ENCODE measurements at places on chromosomes 4 and X.

DNA sequence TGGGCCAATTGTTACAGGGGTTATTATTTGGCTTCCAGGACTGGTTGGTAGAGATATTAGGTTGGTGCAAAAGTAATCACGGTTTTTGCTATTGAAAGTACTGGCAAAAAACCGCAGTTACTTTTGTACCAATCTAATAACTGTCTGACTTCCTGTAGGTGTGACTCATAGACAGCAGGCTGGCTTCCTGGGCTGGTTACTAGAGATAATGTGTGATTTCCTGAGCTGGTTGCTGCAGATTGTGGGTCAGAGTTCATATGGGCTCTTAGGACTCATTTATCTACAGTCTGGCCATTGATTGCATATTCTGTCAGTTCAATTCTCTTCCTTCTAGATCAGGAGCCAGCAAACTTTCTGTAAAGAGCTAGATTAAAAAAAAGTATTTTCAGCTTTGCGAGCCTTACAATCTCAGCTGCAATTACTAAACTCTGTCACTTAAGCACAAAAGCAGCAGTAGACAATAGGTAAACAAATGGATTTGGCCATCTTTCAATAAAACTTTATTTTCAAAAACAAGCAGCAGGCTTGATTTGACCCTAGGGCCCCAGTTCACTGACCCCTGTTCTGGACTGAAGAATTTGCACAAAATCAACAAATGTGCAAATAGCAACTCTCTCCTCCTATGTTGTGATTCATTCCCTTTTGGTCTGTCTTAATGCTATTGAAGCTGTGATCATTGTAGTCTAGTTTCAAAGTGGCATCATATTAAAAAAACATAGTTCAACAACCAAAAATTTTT is 50.8 kb upstream of the BOD1L1 start:
- no peak for DNase-seq

- no peak for DNase-seq
These were observed 387.9 kb upstream of the RPS6KA3 start for GRCh38 chrX:20654596-20655106.

- DNase-seq, result no peak
These were observed 72.2 kb downstream of the ATP10D start for GRCh38 chr4:47557255-47557654.

- DNase-seq, result no peak
These were observed 305.4 kb downstream of the PCDH18 start for GRCh38 chr4:137226900-137227299.

- DNase-seq, result no peak
These were observed 4.1 kb downstream of the MTTP start for GRCh38 chr4:99578714-99579113.

GRCh38 chr4:124887739-124888138 is 175.2 kb upstream of the ANKRD50 start:
- no peak for DNase-seq

DNA sequence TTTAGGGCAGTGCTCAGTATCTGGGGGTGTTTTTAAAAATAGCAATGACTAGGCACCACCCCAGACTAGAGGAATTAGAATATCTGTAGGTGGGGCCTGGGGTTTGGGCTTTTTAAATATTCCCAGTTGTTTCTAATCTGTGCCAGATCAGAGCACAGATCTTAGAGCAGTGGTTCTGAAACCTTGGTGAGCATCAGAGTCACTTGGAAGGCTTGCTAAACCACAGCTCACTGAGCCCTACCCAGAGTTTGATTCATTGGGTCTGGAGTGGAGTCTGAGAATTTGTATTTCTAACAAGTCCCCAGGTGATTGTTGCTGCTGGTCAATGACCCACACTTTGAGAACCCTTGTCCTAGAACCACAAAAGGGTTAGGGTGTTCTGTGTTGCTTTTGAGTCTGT is 16.7 kb downstream of the HADH start:
- DNase-seq, result no peak

- DNase-seq, result no peak
These were observed 1.2 kb downstream of the GABRB1 start for GRCh38 chr4:47032405-47033106.

GRCh38 chrX:53188763-53189162 is 36.2 kb downstream of the KDM5C start:
- DNase-seq, result no peak

- DNase-seq, result no peak
These were observed 74.8 kb downstream of the WWC2 start for GRCh38 chr4:183173580-183174526.

GRCh38 chrX:42237956-42238355 is 314.6 kb upstream of the CASK start:
- no peak for DNase-seq

GRCh38 chr4:70915036-70915815 is 13.1 kb downstream of the MOB1B start:
- no peak for DNase-seq

GRCh38 chrX:19178402-19178801 is 56.1 kb upstream of the ADGRG2 start:
- DNase-seq, result no peak

GRCh38 chr4:94961420-94961819 is 203.7 kb downstream of the BMPR1B start:
- no peak for DNase-seq

- no peak for DNase-seq
These were observed 1.4 kb upstream of the CRMP1 start for GRCh38 chr4:5894266-5894665.

GRCh38 chr4:7571701-7572100 is 137.0 kb upstream of the PSAPL1 start:
- no peak for DNase-seq

DNA sequence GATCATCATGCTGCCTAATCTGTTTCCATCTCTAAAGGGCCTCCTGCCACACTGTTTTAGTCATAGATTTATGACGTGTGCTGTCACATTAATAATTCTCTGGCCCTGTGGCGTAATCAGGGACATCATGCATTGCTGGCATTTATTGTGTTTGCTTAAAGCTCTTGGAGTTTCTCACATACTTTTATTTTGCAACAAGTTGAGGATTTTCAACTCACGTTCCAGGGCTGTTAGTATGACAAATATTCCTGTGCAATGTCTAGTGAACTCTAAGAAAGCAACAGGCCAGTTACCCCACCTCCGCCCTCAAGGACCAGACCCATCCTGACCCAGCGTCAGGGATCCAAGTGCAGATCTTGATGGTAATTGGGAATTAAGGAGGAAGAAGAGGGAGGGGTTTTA is 7.8 kb upstream of the PIGA start:
- DNase-seq, result no peak

DNA sequence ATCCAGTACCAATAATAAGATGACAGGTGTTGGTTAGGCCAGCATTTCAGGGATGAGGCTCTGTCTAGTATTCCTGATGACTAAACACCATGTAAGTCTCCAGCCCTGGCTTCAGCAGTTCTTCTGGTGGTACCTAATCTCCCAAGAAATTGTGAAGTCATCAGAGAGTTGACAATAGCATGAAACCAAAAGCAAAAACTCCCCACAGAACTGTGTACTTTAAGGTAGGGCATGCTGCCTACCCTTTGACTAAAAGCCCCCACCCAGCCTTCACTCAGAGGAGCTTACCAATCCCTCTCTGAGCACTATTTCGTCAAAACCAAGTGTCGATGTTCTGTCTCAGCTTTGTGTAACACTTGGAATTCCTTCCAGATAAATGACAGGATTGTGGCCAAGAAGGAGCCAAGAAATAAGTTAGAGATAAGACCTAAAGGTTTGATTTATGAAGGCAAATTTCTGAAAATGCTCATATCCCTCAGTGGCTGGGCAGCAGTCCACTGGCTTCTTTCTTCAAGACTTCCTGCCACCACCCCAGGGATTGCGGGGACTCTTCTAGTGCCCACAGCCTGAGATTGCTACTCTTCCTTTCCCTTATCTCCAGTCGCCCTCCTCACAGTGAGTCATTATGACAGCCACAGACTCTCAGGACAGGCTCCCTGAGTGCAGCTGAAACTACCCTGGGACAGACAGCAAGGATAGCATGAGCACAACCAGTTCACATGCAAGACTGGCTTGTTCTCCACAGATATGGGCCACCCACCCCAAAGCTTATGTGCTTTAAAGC is 67.3 kb upstream of the LHFPL1 start:
- no peak for DNase-seq

DNA sequence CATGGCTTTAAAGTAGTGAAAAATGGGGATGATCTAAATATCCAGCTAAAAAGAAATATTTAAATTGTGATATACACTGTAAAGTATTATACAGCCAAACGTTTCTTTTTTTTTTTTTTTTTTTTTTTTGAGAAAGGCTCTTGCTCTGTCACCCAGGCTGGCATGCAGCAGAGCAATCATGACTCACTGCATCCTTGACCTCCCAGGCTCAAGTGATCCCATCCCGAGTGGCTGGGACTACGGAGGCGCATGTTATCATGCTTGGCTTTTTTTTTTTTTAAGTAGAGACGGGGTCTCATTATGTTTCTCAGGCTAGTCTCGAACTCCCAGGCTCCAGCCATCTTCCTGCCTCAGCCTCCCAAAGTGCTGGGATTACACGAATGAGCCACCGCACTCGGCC is 17.1 kb downstream of the SMIM14 start:
- peak; percentile 40 for DNase-seq

DNA sequence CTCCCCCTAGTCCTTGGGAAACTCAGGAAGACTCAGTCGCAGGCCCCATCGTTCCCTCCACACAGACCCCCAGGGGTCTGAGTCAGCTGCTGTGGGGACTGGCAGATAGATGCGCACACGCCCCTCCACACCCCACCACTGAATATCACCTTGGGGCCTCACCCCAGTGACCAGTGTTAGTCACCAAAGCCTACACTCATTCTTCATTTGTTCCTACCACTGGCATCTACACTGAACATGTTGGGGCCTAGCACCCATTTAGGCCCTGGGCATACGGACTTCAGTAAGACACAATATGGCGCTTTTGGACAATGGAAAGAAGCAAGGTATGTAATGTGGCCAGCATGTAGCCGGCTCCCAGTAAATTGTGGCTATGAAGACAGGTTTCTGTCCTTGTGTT is 154.1 kb upstream of the PJA1 start:
- DNase-seq, result no peak

- DNase-seq, result no peak
These were observed 608.5 kb downstream of the PDHA2 start for GRCh38 chr4:96448315-96448872.

- DNase-seq, result no peak
These were observed 298.8 kb downstream of the TEX13A start for GRCh38 chrX:104921584-104922205.

DNA sequence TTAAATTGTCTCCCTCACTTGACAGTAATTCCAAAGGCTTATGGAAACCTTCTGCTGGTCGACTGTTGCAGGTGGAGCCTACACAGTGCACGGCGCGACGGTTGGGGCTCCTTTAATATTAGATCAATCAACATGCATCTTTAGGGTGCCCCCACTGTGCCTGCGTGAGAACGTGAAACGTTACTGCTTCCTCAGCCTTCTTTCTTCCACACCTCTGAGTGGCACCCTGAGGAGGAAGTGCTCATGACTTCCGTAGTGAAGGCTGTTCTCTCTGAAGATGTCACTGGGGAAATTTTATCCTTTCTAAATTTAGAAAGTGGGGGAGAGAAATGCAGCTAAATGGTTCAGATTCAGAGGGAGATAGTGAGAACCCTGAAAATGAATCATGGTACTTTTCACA is 184.0 kb upstream of the ZFP42 start:
- no peak for DNase-seq

DNA sequence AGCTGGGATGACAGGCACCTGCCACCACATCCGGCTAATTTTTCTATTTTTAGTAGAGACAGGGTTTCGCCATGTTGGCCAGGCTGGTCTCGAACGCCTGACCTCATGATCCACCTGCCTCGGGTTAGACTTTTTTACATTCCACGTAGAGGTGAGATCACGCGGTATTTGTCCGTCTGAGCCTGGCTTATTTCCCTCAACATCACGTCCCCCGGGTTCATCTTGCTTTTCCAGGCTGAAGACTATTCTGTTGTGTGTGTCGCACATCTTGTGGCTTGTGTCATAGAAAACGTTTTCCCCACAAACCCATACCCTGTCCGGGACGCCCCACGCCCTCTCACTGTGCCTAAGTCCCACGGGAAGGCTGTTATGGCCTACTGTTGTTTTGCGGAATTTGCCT is 185.3 kb downstream of the CRLF2 start:
- DNase-seq, result no peak

GRCh38 chrX:9730752-9731151 is 34.9 kb downstream of the GPR143 start:
- no peak for DNase-seq

DNA sequence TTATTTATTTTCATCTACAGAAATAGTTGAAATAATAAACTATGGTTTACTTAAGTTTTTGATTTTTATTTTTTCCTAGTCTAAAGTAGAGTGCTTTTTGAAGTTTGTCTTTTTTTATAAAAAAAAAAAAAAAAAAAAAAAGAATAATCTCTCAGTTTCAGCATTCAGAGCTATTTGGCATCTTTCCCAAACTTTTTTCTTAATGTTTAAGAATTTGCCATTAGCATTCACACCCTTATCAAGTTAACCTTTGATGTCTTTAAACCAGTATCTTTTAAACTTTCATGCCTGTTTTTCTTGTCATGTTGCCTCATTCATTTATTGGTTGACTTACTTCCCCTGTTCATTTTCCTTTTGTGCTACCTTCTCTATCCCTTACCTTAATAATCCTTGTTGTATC is 60.9 kb upstream of the FHDC1 start:
- no peak for DNase-seq
